Stimulated activated CD4-positive, alpha-beta T cell treated with anti-CD3 and anti-CD28 coated beads, Interleukin-15, amount 100 ng/mL, for 1 hour (primary cell): ENCODE measurements at places on chromosomes 5 and 9.

GRCh38 chr9:99016681-99017387 lies 73.1 kb downstream of the COL15A1 start:
- no peak for DNase-seq

- no peak for DNase-seq
Measured at GRCh38 chr9:97831843-97832636, 21.0 kb upstream of the FOXE1 start.

DNA sequence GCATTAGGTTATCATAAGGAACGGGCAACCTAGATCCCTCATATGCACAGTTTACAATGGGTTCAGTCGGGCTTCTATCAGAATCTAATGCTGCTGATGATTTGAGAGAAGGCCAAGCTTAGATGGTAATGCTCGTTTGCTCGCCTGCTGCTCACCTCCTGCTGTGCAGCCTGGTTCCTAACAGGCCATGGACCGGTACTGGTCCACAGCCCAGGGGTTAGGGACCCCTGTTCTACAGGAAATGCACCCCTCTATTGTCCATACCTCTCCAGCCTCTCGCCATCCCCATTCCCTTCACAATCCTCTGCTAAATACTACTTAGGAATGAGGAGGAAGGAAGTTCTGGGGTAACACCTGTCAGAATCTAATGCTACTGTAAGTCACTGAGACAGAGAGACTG lies 75.1 kb downstream of the OXCT1 start:
- DNase-seq, result no peak

DNA sequence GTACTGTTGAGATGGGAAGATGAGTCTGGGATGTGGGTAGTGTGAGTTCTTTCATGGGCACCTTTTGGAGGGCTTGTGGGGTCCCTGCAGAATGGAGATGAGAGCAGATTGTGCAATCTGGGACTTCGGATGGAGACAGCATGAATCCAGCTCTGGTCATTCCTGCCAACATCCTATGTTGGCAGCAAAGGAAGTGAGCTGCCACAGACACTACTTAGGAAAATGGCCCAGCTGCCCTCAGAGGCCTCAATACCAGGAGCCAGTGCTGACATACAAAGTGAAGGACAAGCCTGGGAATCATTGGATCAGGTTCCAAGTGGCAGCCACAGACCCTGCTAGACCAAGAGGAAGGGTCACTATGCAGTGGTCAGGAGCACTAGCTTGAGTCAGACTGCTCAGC lies 402.8 kb downstream of the CDK5RAP2 start:
- no peak for DNase-seq

- DNase-seq, result no peak
Measured at GRCh38 chr9:95382433-95382832, 64.9 kb upstream of the FANCC start.

- no peak for DNase-seq
Measured at GRCh38 chr9:71936066-71936465, 24.6 kb downstream of the C9orf85 start.

- DNase-seq, result no peak
Measured at GRCh38 chr9:130986356-130986965, 22.5 kb upstream of the LAMC3 start.

DNA sequence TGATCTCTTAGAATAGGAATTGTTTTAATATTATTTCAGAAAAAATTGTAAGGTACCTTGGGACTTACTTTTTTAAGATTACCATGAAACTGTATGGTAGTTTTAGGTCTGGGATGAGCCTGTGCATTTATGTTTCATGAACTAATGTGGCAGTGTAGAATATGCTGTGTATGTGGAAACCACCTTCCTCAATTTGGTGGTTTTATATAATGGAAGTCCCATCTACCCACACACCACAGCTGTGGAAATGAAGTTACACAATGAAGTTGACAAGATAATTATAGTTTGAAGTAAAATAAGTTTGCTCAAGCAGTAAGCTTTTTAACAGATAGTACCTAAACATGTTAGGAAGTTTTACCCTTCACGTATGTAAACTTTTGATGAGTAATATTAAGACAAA lies 24.4 kb downstream of the WDR36 start:
- no peak for DNase-seq

DNA sequence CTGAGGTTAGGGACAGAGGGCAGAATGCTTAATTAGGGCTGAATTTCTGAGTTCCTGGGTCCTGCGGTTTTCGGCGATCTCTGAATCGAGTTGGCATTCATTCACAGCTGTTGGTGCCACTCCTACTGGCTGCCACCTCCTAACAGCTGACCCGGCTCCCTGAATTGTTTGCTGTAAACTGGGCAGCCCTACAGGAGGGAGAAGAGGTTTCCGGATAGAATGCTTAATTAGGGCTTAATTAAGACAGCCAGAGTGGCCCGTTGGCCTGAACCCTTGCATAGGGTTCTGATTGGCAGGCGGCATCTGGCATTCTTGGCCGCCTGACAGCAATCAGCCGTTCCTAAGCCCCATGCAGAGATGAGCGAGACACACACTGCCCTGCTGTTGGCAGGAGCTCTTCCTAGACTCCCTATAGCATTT lies 25.7 kb downstream of the FRMPD1 start:
- DNase-seq, result no peak

DNA sequence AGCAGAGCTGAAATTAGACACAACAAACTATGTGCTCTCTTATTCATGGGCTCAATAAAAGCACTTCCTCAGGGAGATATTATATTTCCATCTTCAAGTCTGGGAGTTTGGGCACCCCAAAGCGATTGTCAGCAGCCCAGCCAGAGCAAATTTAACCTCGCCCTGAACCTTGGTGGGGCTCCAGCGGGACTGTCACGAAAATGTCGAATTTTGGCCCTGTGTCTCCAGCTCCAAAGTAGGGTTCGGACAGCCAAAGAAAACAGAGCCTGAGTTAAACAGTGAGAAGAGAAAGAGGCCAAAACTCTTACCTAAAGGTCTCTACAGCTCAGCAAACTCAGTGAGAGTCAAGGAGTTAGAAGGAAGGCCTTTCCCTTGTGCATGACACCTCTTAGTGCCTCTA lies 432.9 kb downstream of the SPATA31D1 start:
- DNase-seq, result no peak

DNA sequence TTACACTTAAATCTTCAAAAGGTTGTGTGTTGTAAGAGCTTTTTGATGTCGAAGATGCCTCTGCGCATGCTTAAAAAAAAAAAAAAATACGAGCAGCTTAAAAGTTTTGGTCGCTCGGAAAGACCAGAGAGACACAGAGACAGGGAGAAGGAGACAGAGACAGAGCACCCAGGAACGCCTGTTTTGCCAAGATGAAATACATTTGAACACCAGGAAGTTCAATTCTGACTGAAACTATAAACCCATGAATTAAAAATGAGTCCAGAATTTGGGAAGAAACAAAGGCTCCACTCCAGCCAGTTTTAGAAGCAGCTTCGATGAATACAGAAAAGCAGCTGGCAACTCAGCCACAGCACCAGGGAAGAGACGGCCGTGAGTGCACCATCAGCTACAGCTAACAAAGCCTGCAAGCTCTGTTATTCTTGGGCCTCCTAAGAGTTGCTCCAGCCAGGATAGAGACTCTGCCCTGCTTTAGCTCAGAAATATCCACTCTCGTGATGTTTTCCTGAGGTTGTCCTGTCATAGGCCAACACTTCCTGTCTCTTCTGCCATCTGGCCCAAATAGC lies 2.5 kb upstream of the ZNF474 start:
- DNase-seq, result no peak

DNA sequence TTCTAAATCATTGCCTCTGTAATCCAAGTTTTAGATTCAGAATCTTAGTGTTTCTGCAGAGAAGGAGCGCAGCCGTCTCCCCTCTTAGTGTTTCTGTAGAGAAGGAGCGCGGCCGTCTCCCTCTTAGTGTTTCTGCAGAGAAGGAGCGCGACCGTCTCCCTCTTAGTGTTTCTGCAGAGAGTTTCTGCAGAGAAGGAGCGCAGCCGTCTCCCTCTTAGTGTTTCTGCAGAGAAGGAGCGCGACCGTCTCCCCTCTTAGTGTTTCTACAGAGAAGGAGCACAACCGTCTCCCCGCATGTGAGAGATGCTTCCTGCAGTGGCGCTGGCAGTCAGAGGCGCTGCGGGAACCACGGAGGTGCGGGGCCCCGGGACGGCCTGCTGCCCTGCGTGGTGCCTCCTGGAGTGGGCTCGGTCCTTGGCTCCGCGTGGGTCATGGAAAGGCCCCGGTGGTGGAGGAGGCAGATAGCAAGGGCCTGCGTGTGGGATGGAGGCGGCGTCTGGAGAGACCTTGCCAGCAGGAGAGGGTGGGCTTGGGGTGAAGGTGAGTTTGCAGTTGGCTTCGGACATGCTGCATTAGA lies 10.9 kb downstream of the CEP72 start:
- no peak for DNase-seq

GRCh38 chr5:1312993-1313833 lies 18.3 kb upstream of the TERT start:
- DNase-seq, result no peak

- no peak for DNase-seq
Measured at GRCh38 chr9:79329861-79330260, 241.9 kb upstream of the TLE4 start.

GRCh38 chr9:69400470-69400869 lies 75.5 kb downstream of the ENTREP1 start:
- DNase-seq, result no peak

DNA sequence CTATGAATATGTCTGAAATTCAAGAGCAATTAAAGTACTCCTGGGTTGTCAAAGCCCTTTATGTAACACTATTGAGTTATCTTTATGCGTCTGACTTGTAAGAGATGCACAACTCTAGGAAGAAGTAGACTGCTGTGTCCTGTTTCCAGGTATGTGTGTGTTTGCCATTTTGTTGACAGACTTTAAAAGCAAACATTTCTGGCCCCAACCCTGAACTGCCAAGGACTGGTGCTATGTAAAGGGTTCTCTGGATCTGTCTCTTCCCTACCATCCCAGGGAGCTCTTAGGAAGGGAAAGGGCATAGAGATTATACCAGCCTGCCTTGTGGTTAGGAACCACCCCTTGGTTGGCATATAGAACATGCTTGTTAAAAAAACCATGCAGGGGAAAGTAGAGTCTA lies 12.1 kb downstream of the SLC22A5 start:
- DNase-seq, result no peak

DNA sequence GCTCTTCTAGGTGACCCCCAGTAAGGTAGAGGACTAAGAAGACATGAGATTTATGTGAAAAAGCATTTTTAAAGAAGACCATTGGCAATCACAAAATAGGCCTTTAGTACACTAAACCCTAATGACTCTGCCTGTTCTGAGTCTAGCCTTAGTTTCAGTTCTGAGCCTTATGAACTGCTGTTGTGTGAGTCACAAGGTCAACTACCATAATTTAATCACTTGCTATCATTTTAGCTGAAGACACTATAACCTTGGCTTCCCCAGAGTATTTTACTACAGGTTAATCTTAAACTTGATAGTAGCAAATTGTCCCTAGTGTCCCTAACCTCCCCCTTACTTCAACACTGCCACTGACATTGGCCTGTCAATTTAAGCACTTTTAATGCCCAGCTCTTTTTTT lies 34.4 kb downstream of the APC start:
- no peak for DNase-seq
